Activated naive CD4-positive, alpha-beta T cell treated with anti-CD3 and anti-CD28 coated beads, Interleukin-2, amount 10 ng/mL, durations not matched to agents 7 days and 5 days (primary cell): ENCODE measurements at places on chromosomes 16 and 17.
A peak's percentile ranks its signal among the peaks of the same experiment; 100 is the strongest.

DNA sequence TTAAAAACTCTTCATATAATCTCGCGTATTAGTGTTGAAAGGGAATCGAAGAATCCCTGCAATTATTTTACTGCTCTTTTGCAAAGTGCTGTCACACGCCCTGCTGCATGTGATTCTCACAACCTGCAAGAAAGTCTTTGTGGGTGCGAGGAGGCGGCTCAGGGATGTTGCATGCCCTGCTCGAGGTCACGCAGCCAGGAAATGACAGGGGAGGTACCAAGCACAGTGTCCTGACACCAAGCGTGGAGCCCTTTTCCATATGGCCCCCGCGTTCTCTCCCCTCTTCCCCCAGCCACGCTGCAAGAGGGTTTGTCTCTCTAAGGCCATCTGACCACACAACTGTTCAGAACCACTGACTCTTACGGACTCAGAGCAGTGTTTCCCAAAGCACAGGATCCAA lies 37.6 kb downstream of the OR3A1 start:
- DNase-seq = no peak

GRCh38 chr17:7173687-7174602 lies 5.2 kb downstream of the ASGR1 start:
- DNase-seq = peak; percentile 77

GRCh38 chr17:8729421-8729820 lies 15.2 kb downstream of the CCDC42 start:
- DNase-seq = no peak

DNA sequence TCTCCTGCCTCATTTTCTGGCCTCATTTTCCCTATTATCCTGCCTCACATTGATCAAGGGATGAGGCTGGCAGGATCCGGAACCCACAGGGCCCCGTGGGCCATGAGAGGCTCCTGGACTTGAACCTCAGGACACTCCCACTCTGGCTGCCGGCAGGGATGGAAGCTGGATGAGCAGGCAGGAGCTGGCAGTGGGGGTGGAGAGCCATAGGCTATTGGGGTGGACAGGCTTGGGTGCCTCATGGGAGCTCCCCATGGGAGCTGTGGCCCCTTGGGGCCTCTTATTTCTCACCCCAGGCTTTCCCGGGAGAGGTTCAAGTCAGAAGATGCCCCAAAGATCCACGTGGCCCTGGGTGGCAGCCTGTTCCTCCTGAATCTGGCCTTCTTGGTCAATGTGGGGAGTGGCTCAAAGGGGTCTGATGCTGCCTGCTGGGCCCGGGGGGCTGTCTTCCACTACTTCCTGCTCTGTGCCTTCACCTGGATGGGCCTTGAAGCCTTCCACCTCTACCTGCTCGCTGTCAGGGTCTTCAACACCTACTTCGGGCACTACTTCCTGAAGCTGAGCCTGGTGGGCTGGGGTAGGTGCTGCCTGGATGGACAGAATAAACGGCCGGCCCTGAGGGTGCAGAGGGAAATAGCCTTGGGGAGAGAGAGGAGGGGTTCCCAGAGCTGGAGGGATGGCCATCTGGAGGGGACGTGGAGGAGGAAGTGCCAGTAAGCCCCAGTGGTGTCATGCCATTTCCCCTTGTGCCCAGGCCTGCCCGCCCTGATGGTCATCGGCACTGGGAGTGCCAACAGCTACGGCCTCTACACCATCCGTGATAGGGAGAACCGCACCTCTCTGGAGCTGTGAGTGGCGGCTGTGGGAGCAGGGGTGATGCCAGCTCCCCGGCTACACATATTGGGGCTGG lies 10.7 kb upstream of the DRC7 start:
- no peak for DNase-seq

DNA sequence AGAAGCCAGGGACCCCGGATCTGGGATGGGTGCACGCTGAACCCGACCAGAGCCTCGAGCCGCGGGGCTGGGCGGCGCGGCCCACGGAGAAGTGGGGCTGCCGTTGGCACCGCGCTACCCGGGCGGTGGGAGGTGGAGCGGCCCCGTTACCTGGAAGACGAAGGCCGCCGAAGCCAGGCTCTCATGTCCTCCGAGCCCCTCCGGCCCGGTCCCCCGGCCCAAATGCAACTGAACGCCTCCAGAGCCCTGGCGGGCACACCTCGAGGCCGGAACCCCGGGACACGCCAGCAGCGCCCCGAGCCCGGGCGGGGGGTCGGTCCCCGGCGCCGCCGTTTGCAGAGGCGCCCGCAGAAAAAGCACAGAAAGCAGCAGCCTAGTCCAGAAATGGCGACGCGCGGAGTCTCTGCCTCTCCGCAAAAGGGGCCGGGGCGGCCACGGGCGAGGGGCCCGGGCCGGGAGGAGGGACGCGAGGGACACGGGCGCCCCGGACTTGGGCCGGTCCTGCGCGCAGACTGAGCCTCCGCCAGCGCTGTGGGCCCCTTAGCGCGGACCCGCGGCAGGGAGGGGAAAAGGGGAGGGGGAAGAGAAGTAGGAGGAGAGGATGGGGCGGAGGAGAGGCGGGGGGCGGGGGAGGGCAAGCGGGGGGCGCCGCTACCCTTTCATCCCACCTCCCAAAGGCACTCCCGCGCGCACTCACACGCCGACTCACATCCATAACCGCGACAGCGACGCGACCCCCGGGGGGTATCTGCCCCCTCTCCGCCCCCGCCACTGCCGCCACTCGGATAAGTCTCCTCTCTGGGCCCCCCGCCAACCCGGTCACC lies 1.4 kb downstream of the AXIN2 start:
- peak; percentile 57 for DNase-seq

GRCh38 chr16:70572926-70573270 lies 49.3 kb downstream of the SF3B3 start:
- no peak for DNase-seq
